ENCODE measurements at places on chromosomes 5 and 9.

DNA sequence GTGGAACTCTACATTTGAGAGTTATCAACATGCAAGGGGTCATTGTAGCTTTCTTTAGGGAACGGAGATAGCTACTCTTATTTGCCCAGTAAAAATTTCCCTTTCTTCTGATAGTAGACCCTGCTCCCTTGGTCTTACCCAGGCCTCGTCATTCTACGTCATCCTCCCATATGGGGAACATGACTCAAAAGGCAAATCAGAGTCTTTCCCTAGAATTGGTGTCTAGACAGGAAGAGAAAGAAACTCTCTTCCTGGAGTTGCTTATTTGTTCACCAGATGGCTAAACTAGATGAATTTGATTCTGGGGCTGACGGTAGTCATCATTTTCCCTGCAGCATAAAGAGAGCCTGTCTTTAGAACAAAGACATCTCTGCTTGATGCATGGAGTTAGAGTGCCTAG, 12.2 kb upstream of the SLC38A9 start:
- H3K27ac ChIP-seq: no peak overlapping the region
- H3K4me3 ChIP-seq: no peak overlapping the region
- H3K27me3 ChIP-seq: peaks cover 2% of the 10 kb centered on the region
- DNase-seq: no peak
- no peaks in the 10 kb centered on the region for H3K36me3 ChIP-seq
- H3K4me1 ChIP-seq: no peaks in the 10 kb centered on the region

DNA sequence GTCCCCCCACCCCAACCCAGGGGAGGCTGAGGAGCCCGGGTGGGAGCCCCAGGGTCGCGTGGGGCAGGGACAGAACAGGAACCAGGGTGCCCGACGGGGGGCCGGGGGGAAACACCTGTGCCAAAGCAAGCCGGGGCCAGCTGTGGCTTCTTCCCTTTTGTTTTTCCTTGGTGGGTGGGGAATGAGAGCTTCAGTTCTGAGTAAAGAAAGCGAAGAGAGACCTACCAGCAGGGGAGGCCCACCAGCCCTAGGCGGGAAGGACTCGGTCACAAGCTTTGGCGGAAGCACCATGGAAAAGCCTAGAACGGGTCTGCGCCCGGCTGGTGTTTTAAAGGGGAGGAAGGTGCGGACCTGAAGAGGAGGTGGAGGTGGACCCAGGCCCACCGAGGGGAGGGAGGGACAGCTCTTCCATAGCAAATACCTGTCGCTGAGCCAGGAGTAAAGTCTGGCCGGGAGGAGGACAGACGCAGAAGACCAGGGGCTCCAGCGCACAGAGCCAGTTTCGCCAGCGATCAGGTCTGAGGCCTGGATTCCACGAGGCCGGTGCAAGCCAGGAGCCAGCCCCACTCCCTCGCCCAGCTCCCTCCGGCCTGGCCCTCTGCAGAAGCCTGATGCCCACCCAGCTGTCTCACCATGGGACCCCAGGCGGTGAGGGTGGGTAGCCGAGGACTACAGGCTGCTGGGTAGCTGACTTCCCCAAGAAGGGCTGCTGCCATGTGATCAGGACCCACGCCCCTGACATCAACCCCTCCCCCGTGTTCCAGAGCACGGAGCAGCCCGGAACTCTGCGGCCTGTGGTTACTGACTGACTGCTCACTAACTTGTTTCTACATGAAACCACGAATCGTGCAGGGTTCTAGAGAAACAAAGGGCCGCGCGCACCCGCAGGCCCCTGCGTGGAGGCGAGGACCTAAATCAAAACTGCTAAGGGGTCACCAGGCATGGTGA, 849 bp upstream of the MGAT1 start:
- H3K36me3 ChIP-seq: peaks cover 79% of the 10 kb centered on the region
- H3K4me3 ChIP-seq: peak overlapping the region; percentile 90
- peaks cover 81% of the 10 kb centered on the region for H3K4me1 ChIP-seq
- H3K27ac ChIP-seq: peak overlapping the region; percentile 100

DNA sequence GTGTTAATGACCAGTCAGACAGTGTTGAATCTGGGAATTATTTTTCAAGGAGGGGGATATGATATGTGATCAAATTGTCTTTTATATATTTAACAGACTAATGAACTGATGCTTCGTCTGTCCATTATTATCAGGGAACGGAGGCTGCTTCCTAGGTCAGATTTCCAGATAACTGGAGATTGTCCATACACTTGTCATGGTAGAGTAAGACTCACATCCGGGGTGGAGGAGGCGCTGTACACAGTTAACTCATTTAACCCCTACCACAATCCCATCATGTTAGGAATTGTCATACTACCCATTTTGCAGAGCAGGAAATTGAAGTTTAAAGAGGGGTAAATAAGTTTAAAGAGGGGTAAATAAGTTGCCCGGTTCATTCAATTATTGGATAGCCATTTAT, 55.9 kb downstream of the ARHGAP26 start:
- no peaks in the 10 kb centered on the region for H3K36me3 ChIP-seq
- H3K4me3 ChIP-seq: no peak overlapping the region
- peaks cover 98% of the 10 kb centered on the region for H3K4me1 ChIP-seq
- no peak for DNase-seq
- peak overlapping the region; percentile 87 for H3K27ac ChIP-seq
- no peaks in the 10 kb centered on the region for H3K27me3 ChIP-seq

- H3K4me1 ChIP-seq: no peaks in the 10 kb centered on the region
- DNase-seq: no peak
- H3K27me3 ChIP-seq: peaks cover 4% of the 10 kb centered on the region
- H3K27ac ChIP-seq: no peak overlapping the region
- H3K36me3 ChIP-seq: no peaks in the 10 kb centered on the region
Observed at GRCh38 chr5:58544926-58545325, 37.9 kb upstream of the RAB3C start.

GRCh38 chr5:12934722-12935121, 1009.8 kb downstream of the DNAH5 start:
- H3K36me3 ChIP-seq: no peaks in the 10 kb centered on the region
- no peak for DNase-seq
- H3K27me3 ChIP-seq: no peaks in the 10 kb centered on the region
- H3K4me1 ChIP-seq: no peaks in the 10 kb centered on the region
- no peak overlapping the region for H3K27ac ChIP-seq

GRCh38 chr9:69104830-69105527, 69.1 kb upstream of the TJP2 start:
- H3K4me3 ChIP-seq: no peak overlapping the region
- H3K27ac ChIP-seq: no peak overlapping the region
- H3K4me1 ChIP-seq: no peaks in the 10 kb centered on the region
- no peaks in the 10 kb centered on the region for H3K27me3 ChIP-seq
- H3K36me3 ChIP-seq: no peaks in the 10 kb centered on the region

- no peak overlapping the region for H3K4me3 ChIP-seq
- no peak for DNase-seq
- H3K27ac ChIP-seq: no peak overlapping the region
- no peaks in the 10 kb centered on the region for H3K4me1 ChIP-seq
- H3K36me3 ChIP-seq: no peaks in the 10 kb centered on the region
- no peaks in the 10 kb centered on the region for H3K27me3 ChIP-seq
Observed at GRCh38 chr9:98142182-98142907, 23.3 kb upstream of the TRIM14 start.

DNA sequence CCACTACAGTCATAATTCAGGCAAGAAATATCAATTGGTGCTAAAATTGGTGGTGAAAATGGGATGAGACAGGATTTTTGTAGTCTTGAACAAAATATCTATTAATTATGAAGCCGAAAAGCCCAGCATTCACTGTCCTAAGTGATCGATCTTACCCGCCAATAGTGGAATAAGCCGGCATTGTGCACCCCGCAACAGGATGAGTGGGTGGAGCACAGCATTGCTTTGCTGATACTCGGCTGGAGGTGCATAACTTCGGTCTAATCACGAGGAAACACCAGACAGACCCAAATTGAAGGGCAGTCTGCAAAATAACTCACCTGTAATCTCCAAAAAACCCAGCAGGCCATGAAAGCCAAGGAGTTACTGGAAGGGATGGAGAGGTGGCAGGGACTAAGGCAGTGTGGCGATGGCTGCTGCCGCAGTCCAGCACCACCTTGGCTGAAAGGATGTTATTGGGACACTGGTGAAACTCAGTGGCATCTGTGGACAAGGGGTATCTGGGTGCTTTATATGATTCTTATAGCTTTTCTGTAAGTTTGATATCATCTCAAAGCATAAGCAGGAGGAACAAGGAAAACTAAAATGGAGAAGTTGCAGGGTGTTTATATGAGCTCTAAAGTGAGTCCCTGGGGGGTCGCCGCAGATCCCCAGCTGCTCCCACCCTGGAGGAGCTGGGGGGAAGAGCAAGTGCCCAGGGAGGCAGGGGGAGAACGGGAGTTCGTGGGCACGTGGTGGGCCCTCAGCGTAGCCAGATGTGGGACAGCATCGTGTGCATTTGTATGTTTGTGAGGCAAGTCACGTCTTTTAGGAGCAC, 45.2 kb downstream of the AHRR start:
- no peaks in the 10 kb centered on the region for H3K27me3 ChIP-seq
- peaks cover 40% of the 10 kb centered on the region for H3K36me3 ChIP-seq

DNA sequence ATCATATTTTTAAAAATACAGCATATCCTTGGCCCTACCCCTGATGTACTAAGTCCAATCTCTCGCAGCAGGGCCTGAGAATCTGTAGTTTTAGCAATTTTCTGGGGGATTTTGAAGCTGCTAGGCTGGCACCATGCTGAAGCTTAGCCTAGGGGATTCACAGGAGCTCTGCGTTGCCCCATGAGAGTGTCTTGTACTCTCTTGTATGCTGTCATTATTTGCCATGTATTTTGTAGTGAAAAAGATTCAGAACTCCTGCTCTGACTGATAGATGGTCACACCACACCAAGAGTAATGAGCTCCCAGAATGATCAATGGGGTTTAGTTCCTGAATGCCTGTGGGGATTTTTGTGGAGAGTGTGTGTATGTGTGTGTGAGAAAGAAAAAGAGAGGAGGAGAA, 20.7 kb upstream of the TRMT10B start:
- H3K27ac ChIP-seq: no peak overlapping the region
- DNase-seq: no peak
- H3K36me3 ChIP-seq: no peaks in the 10 kb centered on the region
- H3K27me3 ChIP-seq: peaks cover 3% of the 10 kb centered on the region
- no peak overlapping the region for H3K4me3 ChIP-seq

DNA sequence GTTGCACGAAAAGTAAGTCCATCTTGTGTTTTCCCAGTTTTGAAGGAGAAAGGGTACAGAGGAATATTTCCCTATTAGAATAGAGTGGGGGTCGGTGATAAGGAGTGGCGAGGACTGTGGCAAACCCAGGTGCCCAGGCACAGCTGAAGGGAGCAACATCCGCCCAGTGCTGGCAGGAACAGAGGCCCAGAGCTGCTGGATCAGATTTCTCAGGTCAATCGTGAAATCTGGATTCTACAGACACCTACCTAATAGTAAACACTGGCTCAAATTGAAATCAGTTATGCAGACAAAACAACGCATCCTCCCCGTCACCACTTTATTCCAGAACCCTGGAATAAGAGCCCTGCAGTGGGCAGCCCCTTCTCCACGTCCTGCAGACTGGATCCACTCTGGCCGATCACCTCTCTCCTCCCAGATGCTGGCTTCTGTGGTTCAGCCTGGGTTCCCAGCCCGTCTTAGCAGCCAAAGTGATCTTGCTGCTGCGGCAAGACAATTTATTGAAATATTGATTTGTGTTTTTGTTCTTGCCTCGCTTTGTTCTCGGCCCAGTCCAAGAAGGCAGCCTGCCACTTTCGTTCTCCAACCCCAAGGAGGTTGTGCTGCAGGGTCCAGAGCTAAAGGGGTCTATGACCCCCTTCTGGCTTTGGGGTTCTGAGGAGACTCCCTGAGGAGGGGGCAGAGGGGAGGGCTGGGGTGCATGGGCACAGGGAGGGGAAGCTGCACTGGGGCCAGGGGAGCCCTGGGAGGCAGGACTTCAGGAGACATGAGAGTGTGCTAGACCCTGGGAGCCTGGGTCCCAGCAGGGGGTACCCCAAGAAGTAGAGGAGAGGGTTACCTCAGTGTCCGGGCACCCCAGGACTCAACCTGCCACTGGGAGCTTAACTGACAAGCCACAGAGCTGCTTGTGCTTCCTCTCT, 103.3 kb downstream of the ZNF354C start:
- peaks cover 3% of the 10 kb centered on the region for H3K27me3 ChIP-seq
- H3K36me3 ChIP-seq: no peaks in the 10 kb centered on the region
- peaks cover 5% of the 10 kb centered on the region for H3K4me1 ChIP-seq
- H3K4me3 ChIP-seq: no peak overlapping the region

DNA sequence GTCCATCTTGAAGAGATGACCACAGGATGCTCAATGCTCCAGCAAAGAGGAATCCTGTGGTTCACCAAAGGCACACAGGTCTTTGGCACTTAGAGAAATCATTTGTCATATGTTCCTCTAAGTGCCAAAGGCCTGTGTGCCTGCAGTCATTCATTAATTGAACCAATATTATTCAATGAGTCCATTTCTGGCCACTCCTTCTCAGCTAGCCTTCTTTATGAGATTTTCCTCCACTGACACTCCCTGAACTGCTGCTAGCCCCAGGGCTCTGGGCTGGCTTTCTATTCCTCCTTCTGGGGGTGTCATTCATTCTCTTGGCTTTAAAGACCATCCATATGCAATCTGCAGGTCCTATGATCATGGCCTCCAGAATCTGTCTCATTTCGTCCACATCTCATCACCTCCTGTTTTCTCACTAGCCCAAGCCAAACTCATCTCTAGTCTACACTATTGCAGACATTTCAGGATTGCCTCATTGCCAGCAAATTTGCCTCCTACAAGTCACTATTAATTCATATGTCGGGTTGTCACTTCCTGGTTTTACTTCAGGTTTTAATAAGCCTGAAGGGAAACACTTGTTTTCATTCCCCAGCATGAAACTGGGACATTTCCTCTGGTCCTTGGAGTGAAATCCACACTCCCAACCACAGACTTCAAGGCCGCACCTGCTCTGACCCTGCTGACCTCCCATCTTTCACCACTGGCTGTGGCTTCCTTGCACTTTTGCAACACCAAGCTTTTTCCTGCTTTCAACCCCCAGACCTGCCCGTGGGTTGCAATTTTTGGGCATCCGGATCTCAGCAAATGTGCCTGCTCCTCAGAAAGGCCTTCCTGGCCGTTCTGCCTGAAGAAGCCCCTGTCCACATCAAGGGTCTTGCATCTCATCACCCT, 35.1 kb downstream of the KCNIP1 start:
- H3K27me3 ChIP-seq: peaks cover 32% of the 10 kb centered on the region
- no peaks in the 10 kb centered on the region for H3K36me3 ChIP-seq
- peaks cover 3% of the 10 kb centered on the region for H3K4me1 ChIP-seq
- DNase-seq: no peak

DNA sequence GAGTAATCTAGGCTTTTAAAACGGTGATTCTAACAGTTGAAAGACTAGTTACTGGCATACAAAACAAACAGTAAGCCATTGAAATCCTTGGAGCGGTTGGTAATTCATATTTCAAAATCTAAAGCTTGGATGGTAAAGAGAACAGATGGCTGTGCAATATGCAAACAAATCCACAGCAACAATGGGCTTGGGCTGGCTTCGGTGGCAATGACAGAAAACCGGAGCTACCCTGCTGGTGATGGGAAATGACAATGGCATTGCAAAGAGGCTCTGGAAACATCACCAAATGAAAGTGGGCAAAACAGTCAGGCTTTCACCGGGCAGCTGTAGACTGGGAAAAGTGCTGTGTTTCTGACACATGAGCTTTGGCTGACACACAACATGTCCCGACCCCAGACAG, 42.2 kb downstream of the MED27 start:
- H3K27me3 ChIP-seq: no peaks in the 10 kb centered on the region
- no peak overlapping the region for H3K27ac ChIP-seq
- no peak for DNase-seq
- peaks cover 41% of the 10 kb centered on the region for H3K4me1 ChIP-seq
- peaks cover 9% of the 10 kb centered on the region for H3K36me3 ChIP-seq
- no peak overlapping the region for H3K4me3 ChIP-seq

Measured in activated T-cell treated with anti-CD3 and anti-CD28 coated beads, Interleukin-2, amount 50 U/mL, for 24 hours (primary cell).